ENCODE measurements at places on chromosomes 5 and 9.

DNA sequence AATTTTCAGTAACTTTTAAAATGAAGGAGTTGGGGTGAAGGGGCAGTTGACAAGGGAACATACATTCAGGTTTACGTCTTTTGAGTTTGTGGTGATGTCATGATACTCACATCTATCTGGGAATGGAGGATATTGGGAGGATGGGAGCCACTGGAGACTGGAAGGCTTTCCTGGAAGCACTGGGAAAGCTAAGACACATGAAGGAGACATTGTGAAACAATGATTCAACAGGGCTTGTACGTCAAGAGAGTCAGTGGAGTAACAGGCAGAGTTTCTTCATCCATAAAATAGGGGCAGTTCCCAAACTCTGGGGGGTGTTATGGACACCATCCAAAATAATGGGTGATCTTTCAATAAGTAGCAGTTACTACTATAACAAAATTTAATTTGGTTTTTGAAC lies 572.8 kb downstream of the CCDC171 start:
- no peak for DNase-seq

GRCh38 chr5:74107899-74108298 lies 481.9 kb downstream of the ARHGEF28 start:
- DNase-seq = no peak

- no peak for DNase-seq
These were observed 143.0 kb downstream of the CARTPT start for GRCh38 chr5:71862087-71862486.

GRCh38 chr5:82396871-82397514 lies 118.8 kb upstream of the RPS23 start:
- peak; percentile 64 for DNase-seq

DNA sequence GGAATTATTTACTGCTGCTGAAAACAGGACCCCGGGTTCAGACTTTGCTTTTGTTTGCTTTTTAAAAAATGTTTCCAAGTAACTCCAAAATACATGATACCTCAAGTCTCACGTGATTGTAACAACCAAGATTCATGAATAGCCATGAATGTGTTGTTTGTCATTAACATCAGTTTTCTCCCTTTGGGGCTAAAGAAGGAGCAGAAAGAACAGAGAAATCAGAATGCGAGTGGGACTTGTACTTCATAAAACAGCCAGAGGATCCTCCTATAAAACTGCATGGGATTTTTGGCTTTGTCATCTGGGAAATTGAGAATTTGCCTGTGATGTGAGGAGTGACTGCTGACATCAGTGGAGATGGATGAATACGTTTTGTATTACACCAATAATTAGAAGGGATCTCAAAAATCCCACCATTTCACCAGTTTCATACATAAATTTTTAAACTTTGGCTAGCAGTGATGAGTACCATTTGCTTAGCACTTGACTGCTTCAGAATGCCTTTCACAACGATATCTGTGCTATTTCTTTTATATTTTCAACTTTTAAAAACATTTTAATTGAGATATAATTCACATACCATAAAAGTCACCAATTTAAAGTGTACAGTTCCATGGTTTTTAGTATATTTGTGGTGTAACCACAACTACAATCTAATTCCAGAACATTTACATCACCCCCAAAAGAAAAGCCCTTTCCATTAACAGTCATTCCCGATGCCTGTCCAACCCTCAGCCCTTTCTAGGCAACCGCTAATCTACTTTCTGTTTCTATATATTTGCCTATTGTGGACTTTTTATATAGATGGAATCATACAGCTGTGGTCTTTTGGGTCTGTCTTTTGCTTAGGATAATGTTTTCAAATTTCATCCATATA lies 126.9 kb upstream of the ANKRD55 start:
- no peak for DNase-seq

DNA sequence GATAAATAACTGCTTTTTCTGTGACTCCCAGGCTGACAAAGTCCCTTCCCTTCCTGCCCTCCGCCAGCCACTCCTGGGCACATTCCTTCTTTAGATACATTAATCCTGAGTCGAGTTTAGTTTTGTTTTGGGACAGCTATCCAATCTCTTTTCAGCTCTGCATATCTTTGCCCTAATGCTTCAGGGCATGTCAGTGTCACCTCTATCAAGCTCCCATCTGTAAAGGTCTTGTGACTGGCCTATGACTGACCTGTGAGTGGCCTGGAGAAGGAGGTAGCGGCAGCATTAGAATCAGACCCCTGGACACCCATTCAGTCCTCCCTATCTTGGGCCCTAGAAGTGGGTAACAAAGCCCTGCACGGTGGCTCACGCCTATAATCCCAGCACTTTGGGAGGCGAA lies 34.0 kb upstream of the KLF4 start:
- DNase-seq = no peak

DNA sequence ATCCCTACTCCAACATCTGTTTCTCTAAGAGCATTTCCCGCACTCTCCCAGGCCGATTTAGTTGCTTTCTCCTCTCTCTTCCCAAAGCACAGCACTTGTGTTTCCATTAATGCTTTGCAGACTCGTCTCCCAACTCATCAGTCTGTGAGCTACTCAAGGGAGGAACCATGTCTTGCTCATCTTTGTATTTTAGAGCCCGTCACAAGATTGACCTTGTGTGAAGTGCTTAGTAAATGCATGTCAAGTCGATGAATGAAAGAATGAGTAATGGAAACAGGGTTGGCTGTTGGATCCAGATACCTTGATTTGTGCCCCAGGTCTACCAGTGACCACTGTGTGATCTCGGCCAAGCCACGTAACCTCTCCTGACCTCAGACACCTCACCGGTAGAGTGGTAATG lies 99.3 kb downstream of the KLF4 start:
- no peak for DNase-seq

GRCh38 chr9:89798547-89799120 lies 193.8 kb downstream of the GADD45G start:
- DNase-seq = no peak

GRCh38 chr5:142796492-142797109 lies 26.4 kb downstream of the ARHGAP26 start:
- DNase-seq = no peak
